Kidney (tissue), 22 donors: ENCODE measurements at places on chromosomes 1 and 21.

DNA sequence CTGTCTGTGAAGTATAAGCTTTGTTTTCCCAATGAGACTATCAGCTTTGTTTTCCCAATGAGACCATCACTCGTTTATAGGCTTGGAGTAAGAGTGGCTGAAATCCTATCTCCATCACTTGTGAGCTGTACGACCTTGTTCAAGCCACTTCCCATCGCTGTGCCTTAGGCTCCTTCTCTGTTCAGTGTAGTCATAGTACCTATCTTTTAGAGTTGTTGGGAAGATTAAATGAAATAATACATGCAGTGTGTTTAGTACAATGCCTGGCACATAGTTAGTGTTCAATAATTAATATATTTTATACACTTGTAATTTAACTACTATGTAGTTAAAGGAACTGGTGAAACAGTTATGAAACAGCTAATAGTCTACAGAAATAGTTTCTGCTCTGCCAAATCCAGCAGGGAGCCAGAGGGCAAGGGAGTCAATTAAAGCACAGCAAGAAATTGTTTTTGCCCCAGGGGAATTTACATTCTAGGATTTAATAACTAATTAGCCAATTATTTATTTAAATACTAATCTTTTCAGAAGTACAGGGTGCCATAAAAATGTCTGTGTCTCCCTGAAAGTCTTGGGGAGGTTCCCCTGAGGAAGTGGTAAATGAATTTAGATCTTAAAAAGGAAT lies 139.3 kb upstream of the HMCN1 start:
- no peak for DNase-seq

- DNase-seq, result peak; percentile 90
Measured at GRCh38 chr1:155978325-155978972, at the start of gene ARHGEF2. TSS of gene ARHGEF2 (minus strand) at chr1:155978547. CDS start at chr1:155978427, 120 bp downstream.

- no peak for DNase-seq
Measured at GRCh38 chr1:49204720-49205119, 428.0 kb upstream of the BEND5 start.

- no peak for DNase-seq
Measured at GRCh38 chr1:5242850-5243249, 588.4 kb downstream of the AJAP1 start.

GRCh38 chr1:206975306-206975705 lies 5.0 kb upstream of the FCAMR start:
- DNase-seq, result peak; percentile 12

GRCh38 chr1:206885341-206886060 lies 11.7 kb upstream of the IL24 start:
- no peak for DNase-seq

DNA sequence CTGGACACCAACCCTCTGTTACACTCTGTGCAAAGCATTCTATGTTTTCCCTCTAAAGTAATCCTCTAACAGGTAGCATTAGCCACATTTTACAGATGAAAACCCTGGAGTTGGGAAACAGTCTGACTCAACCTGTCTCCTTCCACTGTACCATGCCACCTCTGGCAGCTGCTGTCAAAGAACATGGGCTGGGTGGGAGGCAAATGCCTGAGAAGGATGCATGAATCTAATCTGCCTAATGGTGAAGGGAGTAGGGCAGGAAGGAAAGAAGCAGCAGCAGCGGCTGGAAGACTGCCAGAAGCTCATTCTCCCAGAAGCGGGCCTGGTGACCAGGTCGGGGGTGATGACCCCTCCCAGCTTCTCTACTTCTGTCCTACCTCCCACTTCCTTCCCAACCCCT lies 21.7 kb downstream of the LRRC71 start:
- DNase-seq, result no peak
